IPS DF 19.7 (cell line): ENCODE measurements at places on chromosomes 16 and 17.

- DNase-seq = no peak
Observed at GRCh38 chr17:65556910-65557348, 4.5 kb downstream of the AXIN2 start.

GRCh38 chr17:40345161-40345993 lies 19.2 kb downstream of the GJD3 start:
- no peak for DNase-seq

DNA sequence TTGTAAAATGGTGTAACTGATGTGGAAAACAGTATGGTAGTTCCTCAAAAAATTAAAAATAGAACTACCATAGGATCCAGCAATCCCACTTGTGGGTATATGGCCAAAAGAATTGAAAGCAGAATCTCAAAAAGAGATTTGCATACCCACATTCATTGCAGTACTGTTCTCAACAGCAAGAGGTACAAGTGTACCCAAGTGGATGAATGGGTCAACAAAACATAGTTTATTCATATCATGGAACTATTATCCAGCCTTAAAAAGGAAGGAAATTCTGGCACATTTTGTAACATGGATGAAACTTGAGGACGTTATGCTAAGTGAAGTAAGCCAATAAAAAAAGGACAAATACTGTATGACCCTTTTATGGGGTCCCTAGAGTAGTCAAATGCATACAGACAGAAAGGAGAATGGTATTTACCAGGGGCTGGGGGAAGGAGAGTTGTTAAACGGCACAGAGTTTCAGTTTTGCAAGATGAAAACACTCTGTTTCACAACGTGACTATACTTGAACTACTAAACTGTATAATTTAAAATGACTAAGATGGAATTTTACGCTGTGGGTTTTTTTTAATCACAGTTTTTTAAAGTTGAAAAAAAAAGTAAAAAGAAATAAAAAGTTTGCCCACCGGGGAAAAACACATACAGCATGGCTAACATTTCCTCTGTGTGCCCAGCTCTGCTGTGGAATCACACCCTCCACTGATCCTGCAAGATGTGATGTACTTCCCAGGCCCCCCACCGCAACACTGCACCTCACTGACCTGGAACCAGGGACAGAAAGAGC lies 6.1 kb downstream of the TVP23A start:
- DNase-seq = no peak

GRCh38 chr17:22443061-22443460 lies 750.7 kb downstream of the KCNJ18 start:
- DNase-seq = no peak

- no peak for DNase-seq
Observed at GRCh38 chr16:66107661-66108060, 258.8 kb upstream of the CDH5 start.

GRCh38 chr17:4942760-4943508 lies 2.9 kb downstream of the RNF167 start:
- DNase-seq = no peak

DNA sequence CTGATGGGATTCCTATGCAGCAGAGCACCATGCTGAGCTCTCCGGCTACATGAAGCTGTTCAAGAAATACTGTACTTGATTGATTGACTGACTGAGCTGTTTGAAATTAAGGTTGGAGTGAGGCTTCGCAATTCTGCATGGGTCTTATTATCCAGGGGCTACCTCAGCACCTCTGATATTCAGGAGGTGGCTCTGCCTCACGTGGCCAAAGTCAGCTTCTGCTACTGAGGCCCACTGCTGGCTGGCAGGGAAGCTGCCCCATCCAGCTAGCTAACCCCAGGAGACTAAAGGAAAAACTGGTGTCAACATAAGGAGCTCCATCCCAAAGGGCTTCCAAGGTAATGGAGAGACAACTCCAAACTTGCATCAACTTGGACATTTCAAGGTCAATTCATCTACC lies 66.2 kb upstream of the TRAP1 start:
- no peak for DNase-seq

GRCh38 chr17:76421044-76421407 lies 31.9 kb downstream of the UBE2O start:
- no peak for DNase-seq

DNA sequence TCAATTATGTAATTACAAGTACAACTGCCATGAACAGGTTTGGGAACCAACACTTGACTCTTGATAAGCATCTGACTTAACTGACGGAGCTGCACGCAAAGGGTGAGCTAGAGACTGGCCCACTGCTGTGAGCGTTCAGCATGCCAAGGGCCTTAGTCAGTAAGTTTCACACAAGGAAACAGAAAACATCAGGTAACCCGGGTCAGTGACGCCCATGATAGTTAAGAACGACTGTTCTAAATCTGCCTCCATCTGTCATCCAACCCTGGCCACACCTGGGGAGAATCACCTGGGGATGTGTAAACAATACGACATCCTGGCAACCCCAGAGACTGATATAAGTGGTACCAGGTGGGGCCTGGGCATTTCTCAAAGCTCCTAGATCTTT lies 12.3 kb downstream of the SMIM5 start:
- no peak for DNase-seq

GRCh38 chr17:17201271-17201670 lies 4.9 kb downstream of the PLD6 start:
- DNase-seq = no peak

DNA sequence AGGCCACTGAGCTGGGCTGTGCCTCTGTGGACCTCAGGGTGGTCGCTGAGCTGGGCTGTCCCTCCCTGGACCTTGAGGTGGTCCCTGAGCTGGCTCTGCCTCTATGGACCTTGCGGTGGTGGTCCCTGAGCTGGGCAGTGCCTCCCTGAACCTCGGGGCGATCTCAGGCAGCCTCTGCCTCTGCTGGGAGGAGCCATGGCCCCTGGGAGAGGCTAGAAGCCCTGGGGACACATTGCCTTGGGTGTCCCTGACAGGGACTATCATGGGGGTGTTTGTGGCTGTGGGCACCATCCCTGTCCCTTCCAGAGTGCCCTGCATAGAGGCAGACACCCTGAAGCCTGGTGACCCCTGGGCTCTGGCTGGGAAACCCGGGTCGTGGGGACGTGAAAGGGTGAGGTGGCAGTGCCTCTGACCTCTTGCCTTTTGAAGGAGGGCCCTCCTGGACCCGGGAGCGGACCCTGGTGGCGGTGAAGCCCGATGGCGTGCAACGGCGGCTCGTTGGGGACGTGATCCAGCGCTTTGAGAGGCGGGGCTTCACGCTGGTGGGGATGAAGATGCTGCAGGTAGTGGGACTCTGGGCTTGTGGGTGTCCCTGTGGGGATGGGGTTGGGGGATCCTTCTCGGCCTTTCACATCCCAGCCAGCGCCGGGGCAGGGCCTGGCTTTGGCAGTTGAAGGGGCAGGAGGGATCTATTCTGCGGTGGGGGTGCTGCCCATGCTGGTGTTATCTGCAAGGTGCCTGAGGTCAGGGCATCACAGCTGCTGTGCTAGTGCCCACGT lies 1.8 kb downstream of the NME4 start:
- DNase-seq = no peak

DNA sequence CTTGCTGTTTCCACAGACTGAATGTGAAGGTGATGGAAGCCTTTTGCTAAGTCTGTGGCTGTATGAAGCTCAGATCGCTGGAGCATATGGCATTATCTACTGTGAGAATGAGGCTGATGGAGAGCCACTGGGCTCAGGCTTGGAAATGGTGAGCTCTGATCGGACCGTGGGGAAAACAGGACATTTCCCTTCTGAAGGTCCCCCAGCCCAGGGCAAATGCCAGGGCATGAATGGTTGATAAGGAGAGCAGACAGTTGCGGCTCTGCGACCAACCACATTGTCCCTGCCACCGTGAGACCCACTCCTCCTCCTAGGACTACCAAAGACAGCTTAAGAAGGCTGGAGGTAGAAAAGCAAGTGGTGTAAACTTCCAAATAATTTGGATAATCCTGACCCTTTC lies 4.7 kb upstream of the CUEDC1 start:
- no peak for DNase-seq

GRCh38 chr17:78408476-78409050 lies 30.1 kb downstream of the PGS1 start:
- no peak for DNase-seq

- no peak for DNase-seq
Observed at GRCh38 chr17:6547336-6547735, 9.0 kb downstream of the PITPNM3 start.

DNA sequence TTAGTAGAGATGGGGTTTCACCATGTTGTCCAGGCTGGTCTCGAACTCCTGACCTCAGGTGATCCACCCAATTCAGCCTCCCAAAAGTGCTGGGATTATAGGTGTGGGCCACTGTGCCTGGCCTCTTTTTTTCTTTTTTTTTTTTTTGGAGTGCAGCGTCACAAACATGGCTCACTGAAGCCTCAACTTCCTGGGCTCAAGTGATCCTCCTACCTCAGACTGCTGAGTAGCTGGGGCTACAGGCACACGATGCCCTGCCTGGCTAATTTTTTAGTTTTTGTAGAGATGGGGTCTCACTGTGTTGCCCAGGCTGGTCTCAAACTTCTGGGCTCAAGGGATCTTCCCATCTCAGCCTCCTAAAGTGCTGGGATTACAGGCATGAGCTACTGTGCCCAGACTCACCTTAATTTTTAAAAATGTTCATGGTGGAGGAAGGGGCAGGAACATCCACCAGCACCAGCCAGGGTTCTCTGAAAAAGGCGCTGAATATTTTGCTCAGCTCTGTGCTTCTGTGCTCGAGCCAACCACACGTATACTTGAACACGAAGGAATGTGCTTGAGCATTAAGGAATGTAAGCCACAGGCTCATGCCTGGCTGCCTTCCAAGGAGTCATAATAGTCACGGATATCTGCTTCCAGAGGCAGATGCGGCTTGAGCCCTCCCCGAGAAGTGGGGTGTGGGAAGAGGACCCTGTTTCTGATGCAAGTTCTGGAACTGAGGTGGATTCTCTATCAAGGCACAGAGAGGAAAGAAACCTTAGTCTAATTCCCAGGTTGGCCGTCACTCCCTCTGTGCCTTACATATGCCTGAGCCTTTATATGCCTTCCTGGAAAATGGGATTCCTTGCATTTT lies 65.5 kb upstream of the CREBBP start:
- DNase-seq = no peak

DNA sequence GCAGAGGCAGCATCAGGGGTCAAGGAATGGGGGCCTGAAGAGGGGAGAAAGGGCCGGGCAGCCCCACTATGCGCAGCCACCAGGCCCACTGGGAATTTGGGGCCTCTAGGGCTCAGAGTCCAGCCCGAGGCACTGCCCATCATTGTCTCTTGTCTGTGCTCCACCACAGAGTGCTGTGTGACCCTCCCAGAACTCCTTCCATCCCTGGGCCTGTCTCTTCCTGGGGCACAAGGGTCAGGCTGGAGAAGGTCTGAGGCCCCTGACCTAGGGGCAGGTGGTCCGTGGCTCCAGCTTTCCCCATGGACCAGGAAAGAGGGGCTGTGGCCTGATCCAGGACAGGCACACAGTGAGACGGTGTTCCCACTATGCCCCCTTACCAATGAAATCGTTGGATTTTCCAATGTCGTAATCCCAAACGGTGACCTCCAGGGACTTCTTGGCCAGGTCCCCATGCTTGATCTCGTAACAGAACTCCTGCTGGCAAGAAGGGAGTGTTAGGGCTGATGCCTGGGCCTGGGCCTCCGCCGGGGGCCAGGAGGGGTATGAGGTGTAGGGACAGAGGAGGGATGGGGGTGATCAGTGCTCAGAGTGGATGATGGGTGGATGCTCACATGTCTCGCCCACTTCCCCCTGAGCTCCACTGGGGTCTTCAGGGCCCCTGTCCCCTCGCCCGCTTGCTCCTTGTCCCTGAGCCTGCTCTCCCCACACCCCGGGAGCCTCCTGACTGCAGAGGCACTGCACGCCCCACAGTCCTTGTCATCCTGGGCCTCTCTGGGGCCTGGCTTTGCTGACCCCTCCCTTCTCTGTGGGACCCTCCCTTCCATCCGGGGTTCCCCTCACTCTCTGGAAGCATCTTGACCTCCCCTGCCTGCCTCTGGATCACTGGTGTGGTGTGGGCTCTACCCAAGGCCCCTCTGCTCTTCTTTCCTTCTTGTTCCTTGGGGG lies 10.7 kb downstream of the SCGB1C2 start:
- no peak for DNase-seq

DNA sequence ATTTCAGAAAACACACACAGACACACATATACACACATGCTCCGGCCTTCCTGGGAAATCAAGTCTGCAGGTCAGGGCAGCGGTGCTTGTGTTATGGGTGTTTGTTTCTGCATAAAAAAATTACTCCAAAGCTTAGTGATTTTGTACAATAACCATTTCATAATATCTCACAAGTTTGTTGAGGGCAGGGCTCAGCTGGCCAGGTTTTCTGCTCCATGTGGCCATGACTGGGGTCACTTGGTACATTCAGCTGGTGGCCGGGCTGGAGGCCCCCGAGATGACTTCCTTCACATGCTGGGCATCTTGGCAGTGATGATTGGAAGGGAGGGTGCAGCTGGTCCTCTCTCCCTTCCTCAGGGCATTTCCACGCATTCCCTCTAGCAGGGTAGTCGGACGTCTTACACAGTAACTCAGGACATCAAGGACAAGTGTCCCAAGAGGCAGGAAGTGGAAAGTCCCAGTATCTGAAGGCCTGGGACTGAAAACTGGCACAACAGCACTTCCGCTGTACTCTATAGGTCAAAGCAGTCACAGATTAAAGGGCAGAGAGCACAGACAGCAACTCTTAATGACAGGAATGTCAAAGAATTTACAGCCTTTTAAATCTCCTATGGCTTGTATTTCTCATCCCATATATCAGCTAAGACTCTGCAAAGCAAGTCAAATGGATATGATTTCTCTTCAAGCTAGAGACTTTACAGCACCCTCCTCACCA lies 127.4 kb downstream of the ZNF18 start:
- no peak for DNase-seq

DNA sequence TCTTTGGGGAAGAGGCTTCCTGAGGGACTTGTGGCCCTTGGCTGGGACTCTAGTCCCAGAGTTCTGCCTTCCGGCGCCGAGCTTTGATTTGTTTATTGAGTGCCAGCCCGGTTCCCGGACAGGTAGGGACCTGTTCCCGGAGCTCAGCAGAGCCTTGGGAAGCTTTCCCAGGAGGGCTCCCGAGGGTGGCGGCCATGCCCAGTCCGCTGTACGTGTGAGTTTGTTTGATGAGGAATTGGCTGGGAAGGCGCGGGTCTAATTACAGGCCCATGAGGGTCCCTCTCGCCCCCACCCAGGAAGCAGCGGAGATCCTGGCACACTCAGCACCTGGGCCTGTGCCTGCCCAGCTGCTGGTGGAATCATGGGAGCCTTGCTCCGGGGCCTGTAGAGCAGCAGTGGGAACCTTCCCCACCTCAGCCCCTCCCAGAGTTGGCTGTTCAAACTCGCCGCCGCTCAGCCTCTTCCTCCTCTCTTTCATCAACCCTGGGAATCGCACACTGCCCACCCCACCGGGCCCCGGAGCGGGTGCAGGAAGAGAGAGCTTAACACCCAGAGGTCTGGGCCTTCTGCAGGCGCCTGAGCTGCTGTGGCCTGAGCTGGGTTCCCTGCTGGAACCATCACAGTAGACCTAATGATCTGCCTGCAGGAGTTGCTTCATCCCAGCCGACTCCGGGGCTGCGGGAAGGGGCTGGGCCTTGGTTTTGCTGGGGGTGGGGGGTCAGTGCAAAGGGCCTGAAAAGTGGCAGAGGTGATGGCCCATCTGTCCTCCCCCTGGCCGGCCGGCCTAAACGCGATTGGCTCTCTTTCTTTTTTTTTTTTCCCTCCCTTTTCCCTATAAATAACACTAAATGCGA lies 313.7 kb downstream of the SEC14L1 start:
- DNase-seq = no peak

GRCh38 chr16:9119795-9120194 lies 28.4 kb downstream of the HAPSTR1 start:
- DNase-seq = no peak

GRCh38 chr16:85657996-85658395 lies 30.8 kb downstream of the GINS2 start:
- no peak for DNase-seq

- no peak for DNase-seq
Observed at GRCh38 chr17:30520882-30521281, 43.7 kb downstream of the GOSR1 start.
